ENCODE measurements at places on chromosomes 3 and 15.

- no peak for DNase-seq
Measured at GRCh38 chr15:65777053-65777452, 15.0 kb downstream of the DENND4A start.

GRCh38 chr3:38190481-38190881 is 25.1 kb downstream of the OXSR1 start:
- DNase-seq, result no peak

GRCh38 chr3:12705981-12706380 is 42.1 kb upstream of the RAF1 start:
- no peak for DNase-seq

DNA sequence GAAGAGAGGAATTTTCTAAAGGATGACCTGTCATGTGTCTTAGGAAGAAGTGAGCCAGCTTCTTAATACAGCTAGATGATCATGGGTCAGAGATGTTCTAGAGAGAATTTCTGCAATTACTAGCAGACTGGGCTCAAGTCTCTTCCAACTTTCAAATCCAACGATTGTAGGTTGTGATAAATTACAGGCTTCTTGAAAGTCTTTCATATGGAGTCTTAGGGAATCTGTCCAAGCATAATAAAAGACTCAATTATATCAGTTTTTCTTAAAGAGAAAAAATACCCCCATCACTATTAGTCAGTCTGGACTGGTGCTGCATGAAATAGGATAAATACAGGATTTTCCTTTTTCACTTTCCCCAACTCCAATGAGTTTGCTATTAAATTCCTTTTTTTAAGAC is 59.1 kb downstream of the DRD3 start:
- no peak for DNase-seq

GRCh38 chr3:194089357-194090177 is 46.4 kb upstream of the HES1 start:
- peak; percentile 40 for DNase-seq

- DNase-seq, result no peak
Measured at GRCh38 chr3:10328460-10329071, 7.7 kb upstream of the SEC13 start.

- no peak for DNase-seq
Measured at GRCh38 chr3:72397586-72397985, 450.7 kb downstream of the SHQ1 start.

DNA sequence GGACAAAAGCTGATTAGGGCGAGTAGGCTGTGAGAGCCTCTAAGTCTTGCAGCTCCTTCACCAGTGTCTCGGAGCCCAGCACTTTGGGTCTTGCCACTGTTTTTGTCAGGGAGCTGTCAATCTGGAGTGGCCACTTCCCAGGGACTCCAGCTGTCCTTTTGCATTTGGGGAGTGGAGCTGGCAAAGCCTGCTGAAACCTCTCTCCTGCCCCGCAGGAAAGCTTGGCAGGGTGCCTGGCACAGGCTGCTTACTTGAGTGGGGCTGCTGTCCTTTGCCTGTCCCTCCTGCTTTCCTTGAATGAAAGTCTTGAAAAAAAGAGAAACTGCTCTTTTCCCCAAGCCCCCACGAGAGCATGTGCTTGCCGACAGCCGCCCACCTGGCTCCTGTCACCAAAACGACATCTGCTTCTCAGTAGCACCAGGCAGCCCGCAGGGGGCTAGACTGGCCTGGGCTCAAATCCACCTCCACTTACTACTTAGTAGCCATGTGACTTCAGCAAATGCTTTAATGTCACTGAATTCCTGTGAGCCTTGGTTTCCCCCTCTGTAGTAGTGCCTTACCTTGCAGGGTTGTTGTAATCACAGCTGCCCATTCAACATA is 13.7 kb downstream of the USP13 start:
- DNase-seq, result no peak

GRCh38 chr15:99120050-99120777 is 15.3 kb downstream of the SYNM start:
- DNase-seq, result no peak

- no peak for DNase-seq
Measured at GRCh38 chr3:135930255-135930654, 35.3 kb upstream of the PPP2R3A start.

- DNase-seq, result no peak
Measured at GRCh38 chr15:57135800-57136199, 217.4 kb downstream of the TCF12 start.

GRCh38 chr3:12893247-12893646 is 51.9 kb upstream of the RPL32 start:
- no peak for DNase-seq

GRCh38 chr15:78810003-78810361 is 1.3 kb downstream of the ADAMTS7 start:
- DNase-seq, result no peak

- peak; percentile 12 for DNase-seq
Measured at GRCh38 chr3:112973325-112974177, 1.4 kb downstream of the CD200R1 start.

DNA sequence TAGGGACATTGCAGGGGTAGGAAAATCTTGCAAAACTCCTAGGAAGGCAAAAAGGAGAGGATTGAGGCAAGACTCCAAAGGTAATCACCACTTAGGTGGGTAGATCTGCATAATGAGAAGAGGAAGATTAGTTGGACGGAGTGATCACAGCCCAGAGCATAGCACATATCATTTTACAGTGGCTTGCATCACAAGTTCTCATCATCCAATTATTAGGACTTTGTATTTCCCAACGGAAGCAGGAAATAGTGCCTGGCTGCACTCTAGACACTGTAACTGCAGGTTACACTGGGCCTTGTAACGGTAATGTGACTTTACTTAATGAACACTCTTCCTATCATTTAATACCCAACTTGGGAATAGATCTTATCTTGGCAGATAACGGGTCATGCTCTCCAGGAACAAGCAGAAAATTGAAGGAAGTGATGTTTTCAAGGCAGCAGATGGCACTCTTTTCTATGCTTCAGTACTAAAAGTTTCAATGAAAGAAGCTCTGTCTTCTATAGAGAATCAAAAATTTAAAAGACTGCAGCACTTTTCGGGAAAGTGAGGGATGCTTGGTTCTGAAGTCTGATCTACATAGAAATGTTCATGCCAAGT is 101.9 kb upstream of the KCNMB2 start:
- no peak for DNase-seq

DNA sequence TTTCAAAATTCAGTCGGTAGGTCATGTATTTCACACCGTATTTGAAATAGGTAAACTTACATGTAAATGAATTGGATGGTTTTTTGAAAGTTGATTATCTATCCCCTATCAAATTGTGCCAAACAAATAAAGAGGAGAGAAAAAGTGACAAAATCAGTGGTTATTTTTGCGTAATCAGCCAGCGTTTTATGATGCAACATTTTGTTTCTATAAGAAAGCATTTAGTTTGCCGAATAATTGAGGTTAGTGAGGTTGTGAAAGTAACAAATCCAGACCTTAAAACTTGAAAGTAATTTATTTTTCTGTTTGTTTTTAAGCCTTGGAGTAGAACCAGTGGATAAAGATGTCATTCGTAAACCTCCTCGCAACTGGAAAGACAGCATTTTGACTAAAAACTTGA is 29.3 kb downstream of the ASTE1 start:
- no peak for DNase-seq

DNA sequence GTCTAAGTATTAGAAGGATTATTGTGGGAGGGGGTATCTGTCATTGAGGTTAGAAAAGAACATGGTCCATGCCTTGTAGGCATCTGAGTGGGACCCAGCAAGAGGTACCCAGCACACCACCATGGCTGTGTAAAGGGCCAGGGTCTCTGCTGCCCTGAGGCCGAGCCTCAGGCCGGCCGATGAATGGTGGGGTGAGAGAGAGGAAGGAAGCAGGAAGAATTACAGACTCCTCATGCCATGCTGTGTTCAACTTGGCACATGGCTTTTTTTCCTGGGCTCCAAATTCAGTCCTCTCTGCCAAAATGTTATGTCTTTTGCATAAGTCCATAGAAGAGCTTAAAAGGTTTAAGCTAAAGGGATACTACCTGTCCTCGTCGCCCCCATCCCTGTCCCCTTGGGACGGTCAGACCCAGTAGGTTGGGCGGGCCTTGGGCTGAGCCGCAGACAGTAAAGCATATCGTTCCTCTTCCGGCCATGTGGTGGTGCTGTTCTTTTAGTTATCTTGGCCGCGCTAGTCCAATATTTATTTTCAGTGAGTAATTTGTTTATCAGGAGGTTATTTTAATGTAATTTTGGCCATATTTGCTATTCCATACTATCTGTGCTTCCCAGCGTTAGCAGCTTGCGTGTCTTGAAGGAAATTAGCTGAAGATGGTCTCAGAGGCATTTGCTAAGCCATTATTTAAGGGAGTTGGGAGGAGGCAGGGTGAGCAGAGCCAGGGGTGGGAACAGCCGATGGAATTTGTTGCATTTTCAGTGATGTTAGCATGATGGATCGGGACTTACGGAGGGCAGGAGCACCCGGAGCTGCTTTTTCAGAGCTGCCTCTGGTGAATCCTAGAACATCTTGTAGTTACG is 152.4 kb downstream of the AGBL1 start:
- DNase-seq, result no peak

DNA sequence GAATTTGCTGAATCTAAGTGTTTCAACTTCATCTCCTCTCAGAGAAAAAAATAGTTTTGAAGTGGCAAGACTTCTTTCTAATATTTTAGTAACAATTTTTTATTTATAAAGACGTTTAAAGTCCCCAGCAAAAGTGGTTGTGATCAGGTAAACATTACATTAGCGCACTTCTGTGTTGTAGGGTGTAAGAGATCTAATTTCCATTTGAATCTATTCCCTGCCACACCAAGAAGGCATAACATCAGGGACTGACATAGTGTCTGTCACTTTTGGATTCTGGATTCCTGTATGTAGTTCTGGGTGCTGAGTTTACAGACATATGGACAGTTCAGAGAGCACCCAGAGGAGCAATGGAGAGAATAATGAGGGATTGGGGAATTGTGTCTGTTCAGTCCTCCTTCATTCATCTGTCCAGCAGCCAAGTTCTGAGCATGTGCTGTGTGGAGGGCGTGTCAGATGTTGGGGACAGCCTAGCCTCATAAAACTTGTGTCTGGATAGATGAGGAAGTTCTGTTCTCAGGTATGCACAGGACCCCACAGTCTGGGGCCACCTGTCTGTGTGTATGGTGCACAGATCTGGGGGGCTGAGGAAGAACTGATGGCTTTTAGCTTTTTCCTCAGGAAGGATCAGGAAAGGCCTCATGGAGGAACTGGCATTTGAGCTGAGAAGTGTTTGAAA is 65.6 kb downstream of the MAP2K5 start:
- no peak for DNase-seq

GRCh38 chr15:48596841-48597240 is 48.7 kb downstream of the FBN1 start:
- DNase-seq, result no peak

DNA sequence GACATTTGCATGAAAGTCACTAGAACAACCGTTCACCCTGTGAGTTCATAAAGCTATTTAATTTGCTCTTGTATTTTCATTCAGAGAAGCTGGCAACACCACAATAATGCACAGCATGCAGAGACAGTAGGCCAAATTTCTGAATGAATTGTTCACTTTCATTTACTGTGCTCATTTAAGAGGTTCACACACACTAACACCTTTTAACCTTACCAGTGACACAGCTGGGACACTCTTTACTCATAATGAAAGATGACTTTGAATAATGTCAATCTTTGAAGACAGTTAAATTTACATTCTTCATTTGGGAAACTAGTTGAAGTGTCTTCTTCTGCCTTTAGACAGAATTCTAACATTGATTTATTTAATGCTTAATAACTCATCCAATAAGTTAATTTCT is 95.7 kb downstream of the ROBO1 start:
- no peak for DNase-seq

GRCh38 chr3:43198791-43199644 is 87.3 kb upstream of the SNRK start:
- no peak for DNase-seq

DNA sequence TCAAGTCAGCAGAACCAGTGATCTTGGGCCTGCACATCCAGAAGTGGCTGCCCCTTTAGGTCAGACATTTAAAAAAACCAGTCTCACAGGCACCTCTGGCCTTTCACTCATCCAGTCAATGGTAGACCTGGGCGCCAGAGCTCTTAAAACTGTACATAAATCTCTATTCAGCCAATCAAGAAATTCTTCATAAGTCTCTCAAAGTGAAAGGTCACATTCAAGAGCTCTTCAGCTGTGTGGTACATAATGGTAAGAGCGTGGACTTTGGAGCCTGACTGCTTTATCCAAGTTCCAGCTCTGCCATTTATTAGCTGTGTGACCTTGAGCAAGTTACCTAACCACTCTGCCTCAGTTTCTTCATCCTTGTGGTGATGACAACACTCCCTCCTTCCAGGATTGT is 22.3 kb upstream of the MORF4L1 start:
- no peak for DNase-seq

- no peak for DNase-seq
Measured at GRCh38 chr3:23720885-23721284, 84.9 kb upstream of the UBE2E1 start.

DNA sequence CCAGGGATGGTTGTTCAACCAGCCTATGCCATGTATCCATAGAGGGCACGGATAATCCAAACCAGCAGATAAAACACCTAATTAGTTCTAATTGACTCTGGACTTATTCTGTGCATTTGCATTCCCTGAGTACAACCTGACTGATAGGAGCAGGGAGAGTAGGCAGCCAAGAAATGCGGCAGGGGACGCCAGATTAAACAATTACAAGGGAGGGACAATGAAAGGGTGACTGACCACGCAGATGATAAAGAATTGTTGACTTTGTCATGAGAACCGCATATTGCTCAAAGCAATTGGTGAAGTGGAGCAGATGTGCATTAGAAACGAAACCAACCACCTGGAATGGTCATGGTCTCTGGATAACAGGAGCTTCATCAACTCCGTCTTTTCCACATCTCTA is 369.1 kb upstream of the FRG2C start:
- DNase-seq, result no peak

GRCh38 chr3:52218026-52218425 is 7.4 kb downstream of the TLR9 start:
- no peak for DNase-seq

GRCh38 chr15:36579792-36580431 is 486 bp downstream of the CDIN1 start:
- peak; percentile 38 for DNase-seq

DNA sequence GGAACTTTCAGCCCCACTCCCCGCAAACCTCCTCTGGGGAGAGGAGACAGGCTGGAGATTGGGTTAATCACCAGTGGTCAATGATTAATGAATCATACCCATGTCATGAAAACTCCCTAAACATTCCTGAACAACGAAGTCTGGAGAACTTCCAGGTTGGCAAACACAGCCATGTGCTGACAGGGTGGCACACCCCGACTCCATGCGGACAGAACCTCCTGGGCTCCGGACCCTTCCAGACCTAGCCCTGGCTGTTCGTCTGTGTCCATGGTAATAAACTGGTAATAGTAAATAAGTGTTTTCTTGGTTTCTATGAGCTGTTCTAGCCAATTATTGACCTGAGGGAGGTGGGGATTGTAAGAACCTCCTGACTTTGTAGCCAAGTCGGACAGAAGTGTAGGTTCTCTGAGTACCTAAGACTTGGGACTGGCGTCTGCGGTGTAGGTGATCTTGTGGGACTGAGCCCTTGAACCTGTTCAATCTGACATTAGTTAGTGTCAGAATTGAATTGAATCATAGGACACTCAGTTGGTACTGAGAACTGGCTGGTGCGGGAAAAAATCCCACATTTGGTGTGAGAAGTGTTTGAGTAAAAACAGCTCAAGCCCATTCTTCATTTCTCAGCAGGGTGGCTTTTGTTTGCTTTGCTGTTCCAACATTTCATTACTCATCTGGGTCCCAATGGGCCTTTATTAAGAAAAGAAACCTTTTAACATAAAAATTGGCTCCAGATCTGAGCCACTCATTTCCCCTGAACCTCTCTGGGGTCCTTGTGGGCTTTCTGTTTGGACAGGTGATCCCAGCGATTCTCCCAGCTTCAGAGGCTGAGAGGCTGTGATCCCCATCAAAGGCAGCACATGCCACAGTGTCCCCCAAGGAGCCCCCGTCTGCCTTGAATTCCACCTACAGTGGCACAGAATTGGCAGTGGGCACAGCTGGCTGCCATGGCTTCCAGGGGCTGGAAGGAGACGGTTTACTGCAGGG is 151.0 kb downstream of the TJP1 start:
- no peak for DNase-seq
